ENCODE measurements at places on chromosomes 16 and 17.

- DNase-seq = no peak
Observed at GRCh38 chr16:72934636-72935403, 113.1 kb downstream of the ZFHX3 start.

GRCh38 chr17:7573324-7574080 lies 5.9 kb upstream of the CD68 start:
- peak; percentile 83 for DNase-seq

DNA sequence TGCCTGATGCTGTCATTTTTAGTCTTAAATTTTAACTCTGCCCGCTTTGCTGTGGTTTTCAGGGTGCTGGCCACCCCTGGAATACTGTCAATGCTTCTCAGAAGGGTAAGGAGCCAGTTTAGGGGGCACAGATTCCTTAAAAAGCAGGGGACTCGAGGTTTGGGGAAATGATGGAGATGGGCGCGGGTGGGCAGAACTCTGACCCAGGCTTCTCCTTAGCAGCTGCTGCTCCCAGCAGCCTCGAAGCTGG lies 23.7 kb downstream of the STAT5A start:
- DNase-seq = no peak

DNA sequence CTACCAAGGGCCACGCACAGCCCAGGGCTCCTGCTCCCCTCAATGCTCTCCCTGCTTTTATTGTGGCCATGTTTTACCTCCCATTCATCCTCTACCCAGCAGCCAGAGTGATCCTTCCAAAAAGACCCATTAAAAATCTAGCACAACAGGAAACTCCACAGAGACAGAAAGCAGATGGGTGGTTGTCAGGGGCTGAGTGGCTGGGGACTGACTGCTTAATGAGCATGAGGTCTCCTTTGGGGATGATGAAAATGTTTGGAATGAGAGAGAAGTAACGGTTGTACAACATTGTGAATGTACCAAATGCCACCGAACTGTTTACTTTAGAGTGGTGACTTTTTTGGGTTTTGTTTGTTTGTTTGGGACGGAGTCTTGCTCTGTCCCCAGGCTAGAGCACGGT lies 107.4 kb downstream of the GAS7 start:
- no peak for DNase-seq

- peak; percentile 85 for DNase-seq
Observed at GRCh38 chr16:84829168-84829965, 9.6 kb downstream of the CRISPLD2 start.

DNA sequence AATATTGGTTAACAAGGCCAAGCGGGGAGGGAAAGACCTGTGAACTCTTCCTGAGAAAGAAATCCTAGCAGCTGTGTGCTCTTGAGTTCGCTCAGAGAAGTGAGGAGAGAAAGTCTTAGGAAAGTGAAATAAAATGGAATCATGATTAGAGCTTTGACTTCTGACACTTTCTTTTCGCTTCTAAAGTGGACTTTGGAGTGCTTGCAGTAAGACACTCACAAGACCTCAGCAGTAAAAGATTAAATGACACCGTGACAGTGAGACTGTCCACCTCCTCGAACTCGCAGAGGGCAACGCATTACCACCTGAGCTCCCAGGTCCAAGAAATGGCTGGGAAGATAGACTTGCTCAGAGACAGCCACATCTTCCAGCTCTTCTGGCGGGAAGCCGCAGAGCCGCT lies 71.2 kb downstream of the RNF213 start:
- DNase-seq = no peak

DNA sequence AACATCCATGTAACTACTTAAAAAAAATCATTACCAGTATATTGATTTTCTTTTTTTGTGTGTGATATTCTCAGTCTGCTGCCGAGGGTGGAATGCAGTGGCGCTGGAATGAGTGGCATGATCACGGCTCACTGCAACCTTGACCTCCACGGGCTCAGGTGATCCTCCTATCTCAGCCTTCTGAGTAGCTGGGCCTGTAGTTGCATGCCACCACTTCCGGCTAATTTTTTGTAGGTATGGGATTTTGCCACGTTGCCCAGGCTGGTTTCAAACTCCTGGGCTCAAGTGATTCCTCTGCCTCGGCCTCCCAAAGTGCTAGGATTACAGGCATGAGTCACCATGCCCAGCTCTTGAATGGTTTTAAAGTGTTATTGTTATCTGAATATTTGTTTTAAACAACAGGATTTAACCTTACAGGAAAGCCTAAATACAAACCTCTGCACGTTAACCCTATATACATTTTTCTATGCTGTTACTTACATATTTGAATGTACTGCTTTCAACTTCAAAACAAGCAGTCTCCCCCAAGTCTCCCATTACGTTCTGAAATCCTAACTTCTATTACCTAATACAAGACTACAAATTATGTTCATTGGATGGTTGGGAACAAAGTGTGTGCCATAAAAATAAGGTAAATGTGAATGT lies 61.7 kb downstream of the KPNA2 start:
- DNase-seq = no peak

DNA sequence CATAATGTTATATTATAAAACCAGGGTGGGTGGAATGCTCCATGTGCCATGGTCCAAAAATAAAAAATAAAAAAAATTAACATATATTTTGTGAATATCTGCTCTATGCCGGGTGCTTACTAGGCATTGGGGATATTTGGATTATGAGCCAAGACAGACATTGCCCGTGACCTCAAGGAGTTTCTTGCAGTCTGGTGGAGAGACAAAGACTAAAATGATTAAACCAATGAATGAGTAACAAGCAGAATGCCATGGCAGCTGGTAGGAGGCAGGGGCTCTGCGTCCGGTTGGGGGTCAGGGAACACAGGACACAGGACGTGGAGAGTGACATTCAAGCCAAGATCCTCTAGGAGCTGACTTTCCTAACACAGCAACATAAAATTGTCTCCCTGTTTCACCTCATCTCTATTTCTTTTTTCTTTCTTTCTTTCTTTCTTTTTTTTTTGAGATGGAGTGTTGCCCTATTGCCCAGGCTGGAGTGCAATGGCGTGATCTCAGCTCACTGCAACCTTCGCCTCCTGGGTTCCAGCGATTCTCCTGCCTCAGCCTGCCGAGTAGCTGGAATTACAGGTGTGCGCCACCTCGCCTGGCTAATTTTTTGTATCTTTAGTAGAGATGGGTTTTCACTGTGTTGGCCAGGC lies 35.4 kb downstream of the RGS9 start:
- no peak for DNase-seq

DNA sequence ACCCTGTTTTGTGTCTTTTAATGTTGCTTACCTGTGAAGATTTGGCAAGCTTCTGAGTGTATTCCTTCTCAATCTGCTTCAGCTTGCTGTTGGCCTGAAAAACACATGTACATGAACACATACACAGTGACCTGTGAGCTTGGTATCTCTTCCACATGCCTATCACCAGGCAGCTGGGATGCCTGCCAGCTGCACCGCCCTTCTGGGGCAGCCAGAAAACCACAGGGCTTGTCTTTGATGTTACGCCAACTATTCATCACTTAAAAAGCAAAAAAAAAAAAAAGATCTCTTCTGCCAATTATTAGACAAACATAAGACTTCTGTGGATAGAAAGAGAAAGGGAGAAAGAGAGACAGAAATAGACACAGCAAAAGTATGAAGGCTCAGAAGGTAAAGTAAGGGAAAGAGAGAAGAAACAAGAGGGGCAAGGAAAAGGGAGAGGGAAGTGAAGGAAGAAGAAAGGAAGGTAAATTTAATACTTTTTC lies 189.2 kb upstream of the AXIN2 start:
- peak; percentile 83 for DNase-seq

DNA sequence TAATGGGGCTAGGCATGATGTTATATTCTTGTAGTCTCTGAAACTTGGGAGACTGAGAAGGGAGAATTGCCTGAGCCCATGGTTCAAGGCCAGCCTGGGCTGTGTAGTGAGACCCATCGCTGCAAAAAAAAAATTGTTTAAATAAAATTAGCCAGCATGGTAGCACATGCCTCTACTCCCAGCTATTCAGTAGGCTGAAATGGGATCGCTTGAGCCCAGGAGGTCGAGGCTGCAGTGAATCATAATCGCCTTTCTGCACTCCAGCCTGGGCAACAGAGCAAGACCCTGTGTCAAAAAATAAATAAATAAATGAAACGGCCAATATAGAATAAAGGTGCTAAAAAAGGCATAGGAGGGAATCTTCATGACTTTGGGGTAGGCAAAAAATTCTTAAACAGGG lies 13.9 kb upstream of the SLX4 start:
- no peak for DNase-seq

DNA sequence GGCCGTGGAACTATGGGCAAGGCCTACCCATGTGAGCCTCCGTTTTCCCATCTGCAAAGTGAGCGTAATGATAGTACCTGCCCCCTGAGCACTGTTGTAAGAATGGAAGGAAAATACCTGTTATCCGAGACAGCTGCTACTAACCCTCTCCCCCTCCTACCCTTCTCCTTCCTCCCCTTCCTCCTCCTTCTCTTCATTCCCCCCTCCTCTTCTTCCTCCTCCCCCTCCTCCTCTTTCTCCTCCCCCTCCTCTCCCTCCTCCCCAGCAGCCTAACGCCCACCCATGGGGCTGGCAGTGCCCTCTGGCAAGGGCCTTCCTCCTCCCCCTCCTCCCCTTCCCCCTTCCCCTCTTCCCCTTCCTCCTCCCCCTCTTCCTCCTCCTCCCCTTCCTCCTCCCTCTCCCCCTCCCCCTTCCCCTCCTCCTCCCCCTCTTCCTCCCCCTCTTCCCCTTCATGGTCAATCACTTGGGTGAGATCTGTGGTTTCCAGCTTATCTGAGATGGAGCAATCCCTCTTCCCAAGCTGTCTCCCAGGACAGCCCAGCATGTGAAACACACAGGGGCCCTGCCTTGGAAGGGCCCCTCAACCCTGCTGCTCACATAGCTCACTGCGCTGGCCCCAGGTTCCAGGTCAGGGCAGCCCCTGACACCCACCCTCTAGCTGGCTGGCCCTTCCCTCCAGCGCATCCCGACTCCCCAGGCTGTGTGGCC lies 6.4 kb downstream of the ZFPM1 start:
- DNase-seq = no peak

DNA sequence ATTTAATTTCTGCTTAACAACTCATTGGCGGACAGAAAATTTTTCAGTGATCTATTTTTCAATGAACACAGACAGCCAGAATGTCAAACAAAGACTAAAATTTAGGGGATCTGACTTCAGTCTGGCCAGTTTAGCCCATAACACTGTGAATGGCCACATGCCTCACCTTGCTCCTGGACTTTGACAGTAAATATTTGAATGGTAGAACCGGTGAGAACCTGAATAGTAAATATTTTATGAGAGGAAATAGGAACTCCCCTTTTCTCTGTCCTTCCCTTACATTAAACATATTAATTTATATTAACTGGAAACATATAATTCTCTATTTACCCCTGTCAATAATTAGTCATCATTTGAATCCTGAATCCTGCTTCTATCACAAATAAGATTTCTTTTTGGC lies 942.1 kb downstream of the KCNJ2 start:
- no peak for DNase-seq

DNA sequence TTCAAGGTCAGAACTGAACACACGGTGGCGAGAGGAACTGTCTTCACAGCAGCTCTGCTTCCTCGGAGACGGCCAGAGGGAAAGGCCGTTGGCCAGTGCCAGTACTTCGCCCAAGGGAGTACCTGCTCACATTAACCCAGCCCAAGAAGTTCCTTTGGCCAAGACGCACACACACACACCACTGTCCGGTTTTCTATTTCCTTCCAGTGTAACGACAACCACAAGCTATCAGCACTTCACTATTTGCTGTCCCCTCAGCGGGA lies 744 bp upstream of the GGNBP2 start:
- DNase-seq = peak; percentile 75

DNA sequence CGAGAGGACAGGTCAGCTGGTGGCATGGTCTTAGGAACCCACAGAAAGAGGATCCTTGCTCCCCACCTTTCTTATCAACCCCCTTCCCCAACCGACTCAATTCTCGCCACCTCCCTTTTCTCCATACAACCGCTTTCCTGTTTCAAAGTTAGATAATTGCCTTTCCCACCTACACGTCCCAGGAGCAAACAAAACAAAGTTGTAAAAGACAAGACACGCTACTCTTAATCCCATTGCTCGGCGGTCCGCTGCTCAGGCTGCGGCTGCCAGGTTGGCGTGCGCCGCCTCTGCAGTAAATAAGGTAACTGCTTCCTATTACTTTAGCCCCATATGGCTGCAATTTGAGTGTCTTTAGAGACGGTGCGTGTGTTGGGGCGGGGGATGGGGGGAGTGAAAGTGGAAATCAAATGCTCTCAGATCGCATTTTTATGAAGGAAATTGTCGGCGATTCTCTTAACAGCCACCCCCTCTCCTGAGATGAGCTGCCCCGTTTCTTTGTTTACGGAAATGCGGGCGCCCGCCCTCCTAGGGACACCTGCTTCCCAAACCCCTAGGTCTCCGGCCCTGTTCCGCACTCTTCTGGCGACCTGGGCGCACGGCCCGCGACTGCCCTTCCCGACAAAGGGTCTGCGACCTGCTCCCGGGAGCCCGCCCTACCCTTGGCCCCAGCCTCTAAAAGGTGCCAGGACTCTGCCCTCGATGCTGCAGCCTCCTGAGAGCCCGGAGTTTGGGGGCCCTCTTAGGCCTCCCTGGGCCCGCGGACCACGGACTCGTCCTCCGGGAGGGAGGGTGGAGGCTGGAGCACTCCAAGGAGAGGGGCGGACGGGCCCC lies 3.7 kb upstream of the CBX8 start:
- peak; percentile 30 for DNase-seq

DNA sequence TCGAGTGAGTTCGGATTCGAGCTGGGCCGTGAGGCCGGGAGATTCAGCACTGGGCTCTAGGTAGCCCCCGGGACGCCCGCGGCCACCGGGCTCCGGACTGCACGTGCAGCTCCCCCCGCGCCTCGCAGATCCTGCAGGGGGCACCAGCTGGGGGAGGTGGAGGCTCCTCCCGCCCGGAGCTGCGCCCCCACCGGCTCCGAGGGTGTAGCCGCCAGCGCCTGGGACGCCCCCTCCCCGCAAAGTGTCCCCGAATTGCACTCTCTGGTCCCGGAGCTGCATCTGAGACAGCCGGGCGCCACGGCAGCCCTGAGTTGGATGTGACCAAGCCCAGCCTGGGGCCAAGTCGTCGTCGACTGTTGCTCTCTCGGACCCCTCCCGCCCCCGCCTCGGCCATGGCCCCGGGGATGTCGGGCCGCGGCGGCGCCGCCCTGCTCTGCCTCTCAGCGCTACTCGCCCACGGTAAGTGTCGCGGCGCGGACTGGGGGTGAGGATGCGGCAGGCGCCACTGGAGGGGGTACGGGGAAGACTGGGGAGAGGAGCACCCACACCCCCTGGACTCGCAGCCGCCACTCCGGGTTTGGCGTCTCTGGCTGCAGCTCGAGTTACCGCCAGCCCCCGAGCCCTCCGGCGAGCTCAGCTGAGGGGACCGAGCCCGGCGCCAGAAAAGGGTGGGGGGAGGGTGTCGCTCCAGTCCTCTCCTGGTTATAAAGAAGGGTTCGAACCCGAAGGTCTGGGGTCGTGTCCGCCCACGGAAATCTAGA lies 1.5 kb downstream of the TMEM132E start:
- no peak for DNase-seq

Measured in kidney glomerular epithelial cell (primary cell).